ENCODE measurements at places on chromosomes 11 and 22. TPM values are rescaled to one million over a fixed set of nuclear protein-coding genes. Genes with fewer than 3 reads are reported as not detected.

The OR8D1 gene
- total RNA-seq, result not detected

DNA sequence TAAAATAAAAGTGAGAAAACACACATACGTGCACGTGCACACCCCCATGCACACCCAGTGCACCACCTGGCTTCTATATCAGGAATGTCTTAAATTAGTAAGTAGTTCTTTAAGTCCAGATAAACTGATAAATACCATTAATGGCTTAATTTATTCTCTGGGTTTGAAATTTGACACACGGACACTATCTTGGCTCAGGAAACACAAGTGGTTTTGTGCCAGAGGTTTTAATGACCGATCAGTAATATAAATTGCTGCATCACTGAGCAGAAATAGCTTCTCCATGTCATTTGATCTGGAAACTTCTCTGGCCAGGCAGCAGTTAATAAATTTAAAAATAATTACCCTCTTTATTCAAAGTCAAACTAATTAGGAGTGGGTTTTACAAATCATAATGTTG is 101.5 kb upstream of the NNMT start:
- peaks cover 19% of the 10 kb centered on the region for H3K4me1 ChIP-seq
- DNase-seq, result peak; percentile 32
- no peaks in the 10 kb centered on the region for H3K27me3 ChIP-seq
- no peak overlapping the region for H3K27ac ChIP-seq
- H3K36me3 ChIP-seq, result no peaks in the 10 kb centered on the region
- no peak overlapping the region for H3K4me3 ChIP-seq

The DNAJC24 gene
- 6.5 TPM for total RNA-seq

GRCh38 chr11:109374441-109374840 is 47.5 kb upstream of the C11orf87 start:
- DNase-seq, result no peak
- no peak overlapping the region for H3K27ac ChIP-seq
- H3K4me3 ChIP-seq, result no peak overlapping the region
- H3K27me3 ChIP-seq, result no peaks in the 10 kb centered on the region

The FDX1 gene
- total RNA-seq, result 10.2 TPM

All from CD4-positive, alpha-beta T cell (primary cell).